ENCODE measurements at places on chromosomes 3 and 15.

GRCh38 chr15:31304751-31305365, 21.8 kb upstream of the KLF13 start:
- DNase-seq, result no peak

GRCh38 chr3:192879346-192880031, 38.2 kb downstream of the MB21D2 start:
- no peak for DNase-seq

DNA sequence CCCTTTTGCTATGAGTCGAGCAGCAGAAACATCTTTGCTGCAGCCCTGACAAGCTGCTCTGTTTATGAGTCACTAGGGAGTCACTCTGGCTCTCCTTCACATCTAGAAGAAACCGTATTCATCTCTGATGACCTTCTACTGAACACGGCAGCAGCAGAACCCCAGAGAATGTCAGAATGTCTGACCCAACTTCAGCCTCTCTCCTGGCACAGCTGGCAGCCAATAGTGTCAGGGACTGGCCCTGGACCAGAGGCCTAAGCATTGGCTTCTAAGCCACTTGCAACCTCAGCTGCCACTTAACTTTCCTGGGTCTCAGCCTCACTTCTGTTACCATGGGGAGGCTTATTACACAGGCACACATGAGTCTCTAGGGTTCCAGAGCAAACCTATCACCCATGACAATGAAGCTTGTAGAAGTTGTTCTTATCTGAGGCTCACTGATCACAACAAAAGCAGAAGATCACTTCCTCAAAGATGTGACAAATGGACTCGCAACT, 184.1 kb upstream of the TLE3 start:
- DNase-seq, result no peak

DNA sequence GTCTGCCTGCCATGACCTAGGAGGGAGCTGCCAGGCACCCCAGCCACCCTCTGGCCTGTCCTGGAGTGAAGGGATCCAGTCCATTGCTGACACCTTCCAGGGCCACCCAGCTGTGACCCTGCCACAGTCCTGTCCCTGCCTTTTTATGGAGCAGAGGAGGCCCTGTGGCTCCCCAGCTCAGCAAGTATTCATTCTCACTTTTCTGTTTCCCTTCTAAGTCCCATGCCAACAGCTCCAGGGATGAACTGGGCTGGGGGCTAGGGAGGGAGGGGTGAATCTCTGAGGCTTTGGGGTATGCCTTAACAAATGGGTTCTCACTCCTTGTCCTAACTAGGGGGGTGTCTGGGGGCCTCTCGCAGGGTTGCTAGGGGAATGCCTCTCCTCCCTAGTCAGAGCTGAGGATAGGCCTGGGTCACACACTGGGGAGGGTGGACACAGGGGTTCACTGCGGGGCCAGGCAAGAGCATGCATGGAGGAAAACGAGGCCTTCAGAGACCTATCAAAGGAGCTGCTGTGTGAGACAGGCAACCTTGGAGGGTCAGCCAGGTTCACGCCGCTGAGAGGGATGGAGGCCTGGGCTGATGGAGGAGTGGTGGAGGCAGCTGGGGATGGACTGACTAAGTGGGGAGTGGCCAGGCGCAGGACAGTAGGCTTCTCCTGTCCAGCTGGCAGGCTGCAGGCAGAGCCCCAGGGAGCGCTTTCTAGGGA, 31.8 kb downstream of the EPHB3 start:
- DNase-seq, result no peak

- no peak for DNase-seq
These were observed 10.8 kb upstream of the SKIL start for GRCh38 chr3:170346481-170347392.

GRCh38 chr3:119835556-119835955, 53.7 kb downstream of the NR1I2 start:
- DNase-seq, result no peak

DNA sequence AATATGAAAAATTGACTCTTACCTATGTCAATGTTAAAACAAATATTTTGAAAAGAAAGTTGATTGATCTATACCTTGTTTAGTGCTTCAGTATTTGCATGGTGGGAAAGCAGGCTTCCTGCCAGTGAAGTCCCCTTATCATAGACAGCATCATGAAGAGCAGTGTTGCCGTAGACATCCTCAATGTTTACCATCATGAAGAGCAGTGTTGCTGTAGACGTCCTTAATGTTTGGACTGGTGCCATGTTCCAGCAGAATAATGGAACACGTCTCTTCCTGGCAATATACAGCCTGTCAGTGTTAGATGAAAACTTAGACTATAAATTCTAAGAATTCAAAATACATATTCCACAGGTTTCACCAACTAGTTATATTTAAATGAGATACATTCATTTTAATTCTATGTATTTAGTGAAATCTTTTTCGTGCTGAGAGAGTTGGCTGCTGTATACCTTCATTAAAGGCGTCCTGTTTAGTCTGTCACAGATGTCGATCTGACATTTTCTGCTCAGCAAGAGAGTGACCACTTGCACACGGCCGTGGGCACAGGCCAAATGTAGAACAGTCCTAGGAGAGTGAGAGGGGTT, 116.8 kb downstream of the LMLN start:
- DNase-seq, result no peak

- no peak for DNase-seq
These were observed 127.2 kb upstream of the IL12A start for GRCh38 chr3:159861369-159861987.

- DNase-seq, result no peak
These were observed 61.5 kb upstream of the FNDC3B start for GRCh38 chr3:171977860-171978259.

- DNase-seq, result no peak
These were observed 41.9 kb downstream of the PCOLCE2 start for GRCh38 chr3:142846779-142847577.

GRCh38 chr3:108527817-108528216, 17.4 kb upstream of the MYH15 start:
- no peak for DNase-seq

DNA sequence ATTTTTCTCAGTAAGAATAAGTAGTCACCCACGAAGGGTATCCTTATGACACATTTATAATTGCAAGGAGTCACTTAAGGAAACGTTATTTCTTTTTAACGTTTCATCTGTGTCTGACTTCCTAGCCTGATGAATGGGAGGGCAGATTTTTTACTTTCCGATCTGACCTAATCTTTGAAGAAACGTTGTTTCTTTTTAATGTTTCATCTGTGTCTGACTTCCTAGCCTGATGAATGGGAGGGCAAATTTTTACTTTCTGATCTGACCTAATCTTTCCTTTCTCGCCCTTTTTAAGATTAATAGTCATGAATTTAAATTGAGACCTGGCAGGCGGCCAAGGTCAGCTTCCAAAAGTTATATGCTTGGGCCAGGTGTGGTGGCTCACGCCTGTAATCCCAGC, 3.0 kb upstream of the KLHL6 start:
- no peak for DNase-seq

- no peak for DNase-seq
These were observed 147.2 kb downstream of the FOXP1 start for GRCh38 chr3:71436337-71436736.

- DNase-seq, result no peak
These were observed 2.7 kb downstream of the ABHD14A start for GRCh38 chr3:51977446-51978142.

GRCh38 chr3:168186293-168186983, 90.7 kb upstream of the GOLIM4 start:
- no peak for DNase-seq

DNA sequence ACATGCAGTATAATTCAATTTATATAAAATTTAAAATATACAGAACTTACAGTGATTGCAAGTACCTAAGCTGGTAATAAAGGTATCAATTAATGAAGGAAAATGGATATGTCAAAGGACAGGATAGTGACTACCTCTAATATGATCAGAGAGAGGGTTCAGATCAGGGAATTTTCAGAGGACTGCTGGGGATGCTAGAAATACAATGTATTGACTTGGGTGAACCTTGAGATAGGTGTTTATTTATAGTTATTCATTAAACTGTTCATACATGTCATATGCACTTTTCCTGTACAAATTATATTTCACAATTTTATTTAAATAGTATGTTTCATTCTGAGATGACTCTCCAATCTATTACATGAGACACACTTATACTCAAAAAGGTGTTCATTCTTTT, 554.1 kb downstream of the FHIT start:
- DNase-seq, result no peak

GRCh38 chr3:53518495-53518981, 24.1 kb downstream of the CACNA1D start:
- no peak for DNase-seq

DNA sequence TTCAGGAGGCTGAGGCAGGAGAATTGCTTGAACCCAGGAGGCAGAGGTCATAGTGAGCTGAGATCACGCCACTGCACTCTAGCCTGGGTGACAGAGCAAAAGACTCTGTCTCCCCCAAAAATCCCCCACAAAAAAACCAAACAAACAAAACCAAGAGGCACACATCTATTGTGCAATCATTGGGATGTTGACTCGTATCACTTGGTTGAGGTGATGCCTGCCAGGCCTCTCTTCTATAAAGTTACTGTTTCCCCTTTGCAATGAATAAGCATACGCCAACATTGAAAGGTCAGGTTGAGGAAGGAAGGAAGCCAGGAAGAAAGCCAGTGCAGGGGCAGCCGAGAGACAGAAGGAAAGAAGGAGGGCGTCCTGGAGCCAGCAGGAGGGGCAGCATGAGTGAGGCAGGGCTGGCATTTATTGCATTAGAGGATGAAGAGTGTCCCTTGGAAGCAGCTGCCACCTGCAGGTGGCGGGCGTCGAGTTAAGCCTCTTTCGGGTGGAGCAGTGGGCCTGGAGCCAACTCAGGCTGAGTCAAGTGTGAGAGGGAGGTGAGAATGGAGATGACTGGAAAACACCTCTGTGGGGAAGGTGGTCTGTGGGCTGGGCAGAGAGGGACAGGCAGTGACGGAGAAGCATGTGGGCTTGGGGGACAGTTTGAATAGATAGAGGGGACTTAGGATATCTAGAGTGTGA, 8.3 kb upstream of the CSPG4 start:
- no peak for DNase-seq

GRCh38 chr3:105843994-105844393, 24.8 kb downstream of the CBLB start:
- DNase-seq, result no peak

- no peak for DNase-seq
These were observed 70.3 kb downstream of the LYSMD4 start for GRCh38 chr15:99662903-99663302.

GRCh38 chr15:78879517-78880241, 7.0 kb downstream of the MORF4L1 start:
- DNase-seq, result no peak

DNA sequence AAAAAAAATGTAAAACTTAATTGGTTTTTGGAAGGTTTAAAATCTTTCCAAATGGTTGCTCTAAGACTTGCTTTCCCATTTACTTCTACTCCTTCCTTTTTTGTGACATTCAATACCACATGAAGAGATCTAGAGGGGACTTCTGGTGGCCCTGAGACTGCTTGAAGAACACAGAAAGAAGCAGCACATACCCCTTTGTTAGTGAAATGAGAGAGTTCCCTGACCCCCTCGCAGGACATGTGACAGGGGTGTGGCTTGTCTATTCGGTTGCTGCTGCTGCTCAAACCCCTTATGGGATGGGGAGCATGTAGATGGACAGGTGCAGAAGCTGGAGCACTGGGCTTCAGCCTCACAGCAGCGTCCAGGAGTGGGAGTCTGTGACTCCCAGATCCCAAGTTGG, 71.0 kb downstream of the ZMAT3 start:
- DNase-seq, result no peak

- DNase-seq, result no peak
These were observed 151.4 kb upstream of the P2RY1 start for GRCh38 chr3:152683521-152683999.

- no peak for DNase-seq
These were observed 727.8 kb downstream of the NLGN1 start for GRCh38 chr3:174125267-174125824.

Data from T-cell (primary cell).